ENCODE measurements at places on chromosomes 6 and 20.

- DNase-seq, result no peak
Measured at GRCh38 chr6:14310960-14311359, 193.4 kb downstream of the CD83 start.

DNA sequence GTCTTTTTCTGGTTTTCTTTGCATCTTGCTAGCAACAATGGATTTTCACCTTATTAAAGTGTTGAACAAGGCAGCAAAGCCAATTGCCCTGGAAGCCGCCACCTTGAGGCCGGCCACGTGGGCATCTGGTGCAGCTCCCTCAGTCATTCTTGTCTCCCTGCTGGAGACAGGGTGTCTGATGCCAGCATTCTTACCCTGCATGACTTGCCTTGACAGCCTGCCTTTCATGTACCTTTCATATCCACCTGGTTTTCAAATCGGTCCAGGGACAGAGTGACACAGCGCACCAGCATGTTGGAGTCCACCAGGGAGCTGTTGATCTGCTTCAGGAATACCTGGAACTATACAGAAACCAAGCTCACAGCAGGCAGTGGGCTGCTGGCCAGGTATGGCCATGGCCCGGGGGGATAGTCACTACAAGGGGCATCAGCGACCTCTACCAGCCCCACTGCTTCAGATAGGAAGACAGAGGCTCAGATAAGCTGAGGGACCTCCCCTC, 49.8 kb downstream of the MYH7B start:
- no peak for DNase-seq

DNA sequence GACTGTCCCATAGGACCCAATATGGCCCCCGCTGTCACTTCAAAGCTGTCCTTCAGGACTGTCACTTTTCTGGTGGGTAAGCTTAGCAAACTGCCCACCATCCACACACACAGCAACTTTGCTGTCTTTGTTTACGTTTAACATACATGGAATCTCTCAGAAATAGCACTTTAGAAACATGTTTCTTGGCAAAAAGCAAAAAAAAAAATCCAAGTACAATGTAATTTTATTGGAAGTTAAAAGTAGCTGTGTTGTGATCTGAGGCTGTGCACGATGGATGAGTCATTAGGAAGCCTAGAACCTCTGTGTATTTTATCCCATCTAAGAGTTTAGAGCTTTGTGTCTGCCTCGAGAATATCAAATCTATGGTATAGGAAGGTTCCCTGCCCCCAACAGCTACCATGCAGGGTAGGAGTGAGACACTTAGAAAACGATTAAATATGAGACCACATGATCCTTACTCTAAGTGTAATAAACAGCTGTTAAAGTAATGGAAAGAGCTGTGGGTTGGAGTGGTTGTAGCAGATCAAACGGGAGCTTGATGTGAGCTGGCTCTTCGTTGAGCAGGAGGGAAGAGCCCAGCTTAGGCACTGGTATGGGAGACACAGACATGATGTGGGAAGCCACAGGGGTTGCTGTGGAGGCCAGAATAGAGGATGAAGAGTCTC, 119.5 kb downstream of the PLEKHG1 start:
- DNase-seq, result no peak

GRCh38 chr20:31984981-31985471, 17.1 kb downstream of the XKR7 start:
- no peak for DNase-seq

- DNase-seq, result no peak
Measured at GRCh38 chr20:437787-438486, 24.4 kb downstream of the TBC1D20 start.

DNA sequence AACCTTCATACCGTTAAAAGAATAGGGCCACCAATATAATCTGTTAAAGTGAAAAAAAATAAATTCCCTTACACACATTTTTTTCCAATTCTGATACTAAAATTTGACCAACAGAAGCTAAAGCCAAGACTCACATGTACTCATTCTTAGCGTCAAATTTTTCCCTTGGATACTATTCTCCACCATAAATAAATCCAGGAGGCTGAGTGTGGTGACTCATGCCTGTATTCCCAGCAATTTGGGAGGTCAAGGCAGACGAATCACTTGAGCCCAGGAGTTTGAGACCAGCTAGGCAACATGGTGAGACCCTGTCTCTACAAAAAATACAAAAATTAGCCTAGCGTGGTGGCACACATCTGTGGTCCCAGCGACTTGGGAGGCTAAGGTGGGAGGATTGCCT, 43.9 kb downstream of the SCML4 start:
- no peak for DNase-seq

- DNase-seq, result no peak
Measured at GRCh38 chr6:17397764-17398194, 4.4 kb downstream of the CAP2 start.

DNA sequence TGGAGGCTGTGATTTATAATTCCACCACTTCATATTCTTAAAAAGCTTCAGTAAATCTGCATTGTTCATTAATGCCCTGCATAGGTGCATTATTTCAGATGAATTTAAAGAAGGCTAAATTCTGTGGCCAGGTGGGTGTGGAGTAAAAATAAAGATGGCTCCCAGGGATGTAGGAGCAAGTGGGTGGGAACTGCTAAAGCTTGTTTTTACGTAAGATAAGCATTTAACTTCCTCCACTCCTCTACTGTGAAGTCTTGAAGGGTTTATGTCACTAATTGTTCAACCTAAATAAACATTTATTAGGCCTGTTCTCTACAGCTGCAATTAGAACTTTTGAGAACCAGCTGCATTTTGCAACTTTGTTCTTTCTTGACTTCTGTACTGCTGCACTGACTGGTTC, 6.8 kb upstream of the SLC35B3 start:
- DNase-seq, result no peak

GRCh38 chr6:16190214-16190613, 48.2 kb upstream of the GMPR start:
- no peak for DNase-seq

- DNase-seq, result no peak
Measured at GRCh38 chr6:155080881-155081845, 86.0 kb downstream of the TIAM2 start.

- no peak for DNase-seq
Measured at GRCh38 chr20:5991623-5992441, 41.4 kb downstream of the MCM8 start.

- DNase-seq, result no peak
Measured at GRCh38 chr6:14375930-14376329, 258.4 kb downstream of the CD83 start.

- no peak for DNase-seq
Measured at GRCh38 chr6:44072959-44073611, 54.2 kb downstream of the MRPL14 start.

DNA sequence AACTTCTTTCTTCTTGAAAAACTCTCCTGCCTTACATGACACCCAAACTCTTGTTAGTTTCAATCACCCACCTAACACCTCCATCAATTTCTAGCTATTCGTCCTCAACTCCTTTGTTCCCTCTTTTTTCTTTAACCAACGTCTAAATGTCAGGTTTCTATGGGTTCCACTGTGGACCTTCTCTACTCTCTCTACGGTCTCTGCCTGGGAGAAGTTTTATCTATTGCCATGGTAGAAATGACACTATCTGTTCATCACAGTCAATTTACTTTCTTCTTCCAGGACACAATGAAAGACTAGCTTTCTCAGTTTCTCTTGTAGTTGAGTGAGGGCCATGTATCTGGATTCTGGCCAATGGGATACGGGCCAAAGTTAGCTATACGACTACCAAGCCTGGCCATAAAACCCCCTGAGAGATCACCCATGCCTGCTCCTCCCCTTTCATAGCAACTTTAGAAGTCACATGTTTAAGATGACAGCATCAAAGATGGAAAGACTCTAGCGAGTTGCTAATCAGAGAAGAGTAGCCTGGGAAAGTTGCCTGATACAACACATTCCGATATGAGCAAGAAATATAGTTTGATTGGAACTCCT, 17.9 kb downstream of the RNGTT start:
- DNase-seq, result no peak

- no peak for DNase-seq
Measured at GRCh38 chr6:162058281-162058875, 669.2 kb downstream of the PRKN start.

GRCh38 chr6:149471801-149472200, 13.0 kb downstream of the ZC3H12D start:
- no peak for DNase-seq

GRCh38 chr20:11041396-11041795, 367.6 kb upstream of the JAG1 start:
- no peak for DNase-seq

DNA sequence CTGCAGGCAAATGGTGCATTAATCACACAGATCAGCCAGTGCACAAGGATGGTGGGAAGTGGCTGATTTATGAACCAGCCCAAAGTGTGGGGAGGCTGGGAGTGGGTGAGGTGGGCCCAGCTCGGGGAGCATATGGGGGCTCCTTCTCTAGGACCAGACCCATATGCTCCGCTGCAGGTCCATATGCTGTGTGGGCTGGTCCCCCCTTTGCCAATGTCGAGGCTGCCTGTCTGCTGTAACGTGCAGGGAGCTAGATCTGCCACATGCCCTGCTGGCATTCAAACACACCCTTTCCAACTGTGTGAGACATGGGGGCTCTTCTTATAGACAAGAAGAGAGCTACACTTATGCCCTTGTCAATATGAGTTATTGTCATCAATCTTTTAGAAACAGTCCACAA, 566.3 kb downstream of the DHX35 start:
- DNase-seq, result no peak

GRCh38 chr6:118859517-118860064, 34.4 kb upstream of the ASF1A start:
- DNase-seq, result no peak

DNA sequence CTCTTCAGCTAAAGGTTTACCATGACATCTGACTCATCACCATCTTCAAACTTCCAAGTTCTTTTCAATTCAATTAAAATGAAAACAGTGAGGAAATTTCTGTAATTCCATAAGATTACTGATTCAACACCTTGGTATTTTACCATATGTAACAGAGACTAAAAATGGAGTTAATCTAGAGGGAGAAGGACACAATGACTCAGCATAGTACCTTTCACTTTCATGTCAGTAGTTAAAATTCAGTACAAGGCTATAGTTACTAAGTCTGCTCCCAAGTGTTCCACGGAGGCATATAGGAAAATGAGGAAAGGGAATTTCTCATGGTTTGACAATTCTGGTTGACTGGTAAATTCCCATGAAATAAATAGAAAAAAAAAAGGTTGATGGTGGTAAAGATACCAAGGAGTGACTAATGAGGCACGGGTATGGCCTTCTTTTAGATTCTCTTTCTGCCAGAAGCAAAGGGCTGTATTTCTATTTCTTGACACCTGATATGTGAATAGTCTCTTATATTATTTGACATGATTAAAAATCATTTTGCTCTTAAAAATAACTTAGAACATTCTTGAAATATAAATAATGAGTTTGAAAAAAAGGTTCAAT, 526.7 kb upstream of the ADGRB3 start:
- DNase-seq, result no peak

GRCh38 chr6:20135677-20136268, 76.5 kb downstream of the MBOAT1 start:
- DNase-seq, result no peak

GRCh38 chr6:159017757-159018559, 18.0 kb upstream of the RSPH3 start:
- DNase-seq, result no peak

DNA sequence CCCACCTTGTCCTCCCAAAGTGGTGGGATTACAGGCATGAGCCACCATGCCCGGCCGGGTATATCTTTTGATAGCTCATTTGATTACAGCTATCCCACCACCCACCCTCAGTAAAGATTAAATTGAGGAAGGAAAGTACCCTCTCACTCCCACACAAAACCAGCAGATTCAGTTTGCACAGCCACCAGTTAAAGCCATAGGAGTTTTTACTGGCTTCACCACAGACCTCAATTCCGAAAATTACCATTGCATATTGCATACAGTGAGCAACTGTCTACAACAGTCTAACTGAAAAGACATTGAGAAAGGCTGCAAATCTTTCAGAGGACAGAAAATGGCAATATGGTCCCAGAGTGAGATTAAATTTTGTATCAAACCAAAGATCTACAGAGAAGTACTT, 34.9 kb downstream of the ESF1 start:
- DNase-seq, result no peak

DNA sequence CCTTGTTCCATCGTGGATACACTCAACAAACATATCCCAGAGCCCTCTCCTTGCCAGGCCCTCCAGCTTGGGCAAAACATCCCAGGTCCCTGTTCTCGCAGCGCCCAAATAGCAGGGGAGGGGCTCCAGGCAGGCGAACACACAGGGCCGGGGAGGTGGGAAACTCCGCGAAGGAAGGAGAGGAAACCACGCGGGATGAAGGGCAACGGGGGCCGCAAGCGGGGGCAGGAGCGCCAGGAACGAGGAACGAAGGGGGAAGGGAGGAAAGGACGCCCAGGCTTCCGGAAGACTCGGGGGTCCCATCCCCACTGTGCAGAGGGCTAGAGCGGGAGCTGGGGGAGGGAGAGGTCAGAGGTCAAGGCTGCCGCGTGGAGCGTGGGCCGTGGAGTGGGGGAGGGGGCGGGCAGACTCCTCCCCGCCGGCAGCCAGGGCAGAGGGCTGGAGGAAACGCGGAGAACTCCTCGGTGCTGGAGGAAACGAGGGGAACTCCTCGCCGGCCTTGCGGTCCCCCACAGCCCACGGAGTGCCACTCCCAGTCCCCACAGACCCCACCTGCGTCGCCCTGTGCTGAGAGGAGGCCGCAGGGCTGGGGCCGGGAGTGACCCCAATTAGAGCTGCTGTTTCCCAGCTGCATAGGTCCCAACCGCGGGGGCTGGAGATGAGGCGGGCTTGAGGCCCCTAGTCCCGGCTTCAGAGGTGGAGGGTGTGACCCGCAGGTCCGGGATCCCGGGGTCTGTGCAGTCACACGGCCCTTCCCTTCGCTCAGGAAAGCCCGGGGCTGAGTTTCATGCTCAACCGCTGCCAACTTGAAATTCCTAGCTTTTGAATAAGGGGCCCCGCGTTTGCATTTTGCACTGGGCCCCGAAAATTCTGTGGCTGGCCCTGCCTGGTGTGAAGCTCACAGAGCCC, 1.2 kb upstream of the RBM38 start:
- DNase-seq, result peak; percentile 61

GRCh38 chr20:15756754-15757115, 816.5 kb downstream of the KIF16B start:
- no peak for DNase-seq

DNA sequence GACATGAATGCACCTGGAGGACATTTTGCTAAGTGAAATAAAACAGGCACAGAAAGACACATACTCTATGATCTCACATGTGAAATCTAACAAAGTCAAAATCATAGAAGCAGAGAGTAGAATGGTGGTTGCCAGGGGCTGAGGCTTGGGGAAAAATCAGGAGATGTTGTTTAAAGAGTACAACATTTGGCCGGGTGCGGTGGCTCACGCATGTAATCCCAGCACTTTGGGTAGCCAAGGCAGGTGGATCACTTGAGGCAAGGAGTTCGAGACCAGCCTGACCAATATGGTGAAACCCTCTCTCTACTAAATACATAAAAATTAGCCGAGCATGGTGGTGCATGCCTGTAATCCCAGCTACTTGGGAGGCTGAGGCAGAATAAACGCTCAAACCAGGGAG, 26.0 kb upstream of the LOC128125822 start:
- no peak for DNase-seq
